ENCODE measurements at places on chromosomes 7 and 10.

DNA sequence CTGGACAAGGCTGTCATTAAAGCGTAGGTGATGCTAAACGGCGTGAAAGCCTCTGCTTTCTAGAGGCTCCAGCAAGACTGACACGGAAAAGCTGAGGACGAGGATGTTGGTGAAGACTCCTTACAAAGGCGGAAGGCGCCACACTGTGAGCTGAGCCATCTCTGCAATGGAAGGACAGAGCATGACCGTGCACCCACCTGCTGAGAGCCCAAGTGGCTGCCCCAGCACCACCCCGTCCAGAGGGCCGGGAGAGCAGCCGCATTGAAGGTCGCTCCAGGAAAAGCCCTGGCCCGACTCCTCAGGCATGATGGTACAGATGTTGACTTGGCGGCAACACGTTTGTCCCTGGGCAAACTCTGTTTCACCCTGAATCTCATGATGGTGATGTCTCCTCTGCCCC, 492.7 kb downstream of the DNAJB6 start:
- no peak for DNase-seq

- no peak for DNase-seq
These were observed 29.4 kb upstream of the PPP1R9A start for GRCh38 chr7:94877731-94878670.

GRCh38 chr7:30671793-30672465, 10.3 kb downstream of the CRHR2 start:
- peak; percentile 18 for DNase-seq

DNA sequence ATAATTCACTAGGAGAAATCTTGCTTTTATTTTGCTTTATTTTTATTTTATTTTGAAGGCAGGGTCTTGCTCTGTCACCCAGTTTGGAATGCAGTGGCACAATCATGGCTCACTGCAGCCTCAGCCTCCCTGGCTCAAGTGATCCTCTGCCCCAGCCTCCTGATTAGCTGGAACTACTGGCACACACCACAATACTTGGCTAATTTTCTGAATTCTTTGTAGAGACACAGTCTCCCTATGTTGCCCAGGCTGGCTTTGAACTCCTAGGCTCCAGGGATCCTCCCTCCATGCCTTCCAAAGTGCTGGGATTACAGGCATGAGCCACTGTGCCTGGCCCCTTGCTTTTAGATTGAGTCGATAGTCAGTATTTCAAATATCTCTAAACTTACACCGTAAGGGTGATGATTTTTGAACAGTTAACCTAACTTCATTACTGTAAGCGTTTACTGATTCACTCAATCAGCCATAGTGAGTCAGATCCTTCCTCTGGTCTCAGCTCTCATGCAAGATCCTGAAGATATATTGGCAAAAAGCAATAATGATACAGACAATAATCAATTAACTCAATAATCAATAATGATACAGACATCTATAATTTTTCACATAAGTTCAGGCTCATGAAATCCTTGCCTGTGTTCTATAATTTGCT, 239.5 kb downstream of the KIAA1217 start:
- DNase-seq: no peak

DNA sequence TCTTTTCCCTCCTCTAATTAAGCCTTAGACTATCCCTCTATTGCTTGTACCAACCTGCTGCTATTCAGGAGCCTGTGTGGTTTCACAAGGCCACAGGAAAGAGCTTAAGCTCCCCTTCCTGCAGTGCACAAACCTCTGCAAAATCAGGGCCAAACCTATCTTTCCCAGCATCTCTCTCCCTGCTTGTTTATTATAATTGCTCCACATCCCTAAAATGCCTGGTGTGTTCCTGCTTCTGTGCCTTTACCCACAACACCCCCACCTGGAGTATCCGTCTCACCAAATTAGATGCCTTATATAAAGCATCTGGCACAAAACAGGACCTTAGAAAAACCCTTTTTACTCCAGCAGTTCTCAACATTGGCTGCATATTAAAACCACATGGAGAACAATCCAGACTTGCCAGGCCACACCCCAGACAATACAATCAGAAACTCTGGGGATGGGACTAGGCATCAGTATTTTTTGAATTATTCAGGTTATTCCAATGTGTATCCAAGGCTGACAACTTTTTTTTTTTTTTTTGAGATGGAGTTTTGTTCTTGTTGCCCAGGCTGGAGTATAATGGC, 16.7 kb downstream of the SEC31B start:
- DNase-seq: no peak

- DNase-seq: no peak
These were observed 39.7 kb downstream of the SP8 start for GRCh38 chr7:20747001-20747400.

GRCh38 chr10:3877211-3878000, 92.4 kb upstream of the KLF6 start:
- DNase-seq: no peak

GRCh38 chr10:33336582-33337325, 2.3 kb upstream of the NRP1 start:
- no peak for DNase-seq

GRCh38 chr10:68537796-68538195, 10.5 kb upstream of the SLC25A16 start:
- no peak for DNase-seq

DNA sequence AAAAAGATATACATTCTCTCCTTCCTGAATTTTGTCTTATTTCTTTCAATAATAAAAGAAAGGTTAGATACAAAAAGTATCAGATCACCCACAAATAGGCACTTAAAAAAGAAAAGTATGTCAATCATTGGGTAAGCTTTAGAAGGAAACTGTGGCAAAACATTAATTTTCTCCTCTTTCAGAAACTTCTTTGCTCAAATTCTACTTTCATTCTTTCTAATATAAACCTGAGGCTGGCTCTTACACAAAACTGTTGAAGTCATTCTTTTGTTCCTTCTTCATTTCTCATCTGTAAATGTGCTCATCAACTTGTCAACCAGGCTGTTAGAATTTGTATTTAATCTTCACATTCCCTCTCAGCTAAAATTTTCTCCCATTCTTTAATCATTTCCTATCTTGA, 124.6 kb downstream of the LRRN3 start:
- DNase-seq: no peak

DNA sequence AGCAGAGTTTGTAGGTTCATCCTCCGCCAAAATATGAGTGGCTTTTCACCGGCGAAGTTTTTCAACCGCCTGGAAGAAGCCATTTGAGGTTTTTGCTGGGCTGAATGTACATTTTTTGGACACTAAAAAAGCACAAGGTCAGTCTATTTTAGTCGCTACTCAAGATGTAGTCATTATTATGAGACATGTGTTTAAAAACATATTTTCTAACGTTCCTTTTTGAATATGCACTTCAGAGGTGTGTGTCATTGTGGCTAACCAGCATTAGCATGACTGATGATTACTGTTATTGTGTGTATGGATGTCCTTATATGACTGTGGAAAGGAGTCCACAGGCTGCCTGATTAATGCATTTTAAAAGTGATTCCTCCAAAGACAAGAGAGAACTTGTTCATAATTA, 605.4 kb downstream of the INHBA start:
- no peak for DNase-seq

GRCh38 chr10:49488056-49488717, 50.7 kb downstream of the ERCC6 start:
- no peak for DNase-seq

GRCh38 chr10:36141856-36142560, 499.9 kb upstream of the FZD8 start:
- no peak for DNase-seq

- DNase-seq: no peak
These were observed 45.5 kb downstream of the GTF2IRD1 start for GRCh38 chr7:74498996-74499834.

DNA sequence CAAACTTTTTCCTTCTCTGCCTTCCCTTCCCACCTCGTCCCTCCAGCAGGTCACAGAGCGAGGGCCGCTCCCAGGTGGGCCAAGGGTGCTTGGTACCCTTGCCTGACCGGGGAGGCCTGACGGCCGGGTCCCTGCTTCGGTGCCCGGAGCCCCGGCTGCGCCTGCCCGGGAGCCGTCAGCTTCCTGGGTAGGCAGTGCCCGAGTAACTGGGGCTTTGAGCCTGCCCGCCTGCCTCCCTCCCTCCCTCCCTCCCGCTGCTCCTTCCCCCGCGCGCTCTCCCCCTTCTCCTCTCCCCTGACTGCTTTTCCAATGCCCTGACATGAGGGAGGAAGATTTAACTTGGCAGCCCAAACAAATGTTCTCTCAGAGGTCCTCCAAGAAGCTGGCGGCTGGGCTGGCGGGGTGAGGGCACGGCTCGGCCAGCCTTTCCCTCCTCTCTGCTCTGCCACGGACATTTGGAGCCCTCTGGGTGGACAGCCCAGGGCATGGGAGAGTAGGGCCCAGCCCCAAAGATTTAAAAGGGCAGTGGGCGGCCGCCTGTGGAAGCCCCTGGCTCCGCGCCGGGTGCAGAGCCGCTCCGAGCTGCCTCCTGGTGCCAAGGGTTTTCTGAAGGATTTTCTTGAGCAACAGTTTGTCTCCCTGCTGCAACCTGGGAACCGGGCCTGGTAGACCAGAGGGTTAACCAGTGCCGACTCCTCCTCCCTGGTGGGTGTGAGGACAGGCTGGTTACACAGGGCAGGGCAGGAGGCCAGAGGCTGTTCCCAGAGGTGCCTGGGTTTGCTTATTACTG, 2.0 kb downstream of the ZMIZ1 start:
- peak; percentile 81 for DNase-seq

- DNase-seq: no peak
These were observed 83.4 kb downstream of the NEURL1 start for GRCh38 chr10:103576862-103577261.

GRCh38 chr10:78578929-78579328, 489.8 kb upstream of the ZMIZ1 start:
- DNase-seq: no peak

DNA sequence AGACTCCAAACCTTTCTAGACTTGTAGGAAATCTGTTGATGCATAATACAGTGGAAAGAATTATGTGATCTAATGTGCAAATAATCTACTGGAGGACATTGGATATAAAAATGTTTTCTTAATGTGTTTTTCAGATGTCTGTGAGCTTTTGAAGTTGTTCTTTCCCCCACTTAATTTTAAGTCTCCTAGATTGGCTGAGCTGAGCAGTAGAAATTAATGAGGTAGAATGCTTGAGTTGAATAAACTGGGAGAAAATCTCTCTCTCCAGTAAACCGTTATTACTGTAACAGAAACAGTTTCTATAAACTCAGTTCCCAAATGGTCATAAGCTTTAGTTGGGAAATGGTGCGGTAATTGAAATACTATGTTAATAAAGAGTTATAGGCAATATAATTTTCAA, 15.7 kb downstream of the CSGALNACT2 start:
- DNase-seq: no peak

Data from AML-193 (cell line).